ENCODE measurements at places on chromosomes 11 and 22. TPM values are rescaled to one million over a fixed set of nuclear protein-coding genes. Genes with fewer than 3 reads are reported as not detected.
A peak's percentile ranks its signal among the peaks of the same experiment; 100 is the strongest.

Gene KCTD14
- total RNA-seq: not detected

Gene ANKK1
- total RNA-seq: not detected

Gene CBLIF
- not detected for total RNA-seq

DNA sequence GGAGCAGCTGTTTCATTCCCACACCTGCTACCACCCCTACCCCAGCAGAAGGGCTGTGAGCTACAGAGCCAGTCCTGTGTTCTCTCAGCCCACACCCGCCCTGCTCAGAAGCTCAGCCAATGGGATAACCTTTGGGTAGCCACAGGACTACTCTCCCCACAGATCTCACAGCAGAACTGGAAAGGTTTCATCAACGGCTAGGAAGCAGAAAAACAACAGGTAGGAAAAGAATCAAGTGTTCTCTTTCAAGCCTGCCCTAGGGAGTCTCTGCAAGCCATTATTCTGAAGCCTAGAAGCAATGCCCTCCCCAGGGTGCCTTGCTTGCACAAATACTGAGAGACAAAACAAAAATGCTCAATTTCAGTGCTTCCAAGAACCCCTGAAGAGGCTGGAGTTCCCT is 77.2 kb downstream of the TMPRSS5 start:
- DNase-seq: no peak

GRCh38 chr11:74443071-74443864 is 24.1 kb downstream of the KCNE3 start:
- DNase-seq: peak; percentile 33

GRCh38 chr11:67055812-67056211 is 835 bp upstream of the RHOD start:
- DNase-seq: no peak

DNA sequence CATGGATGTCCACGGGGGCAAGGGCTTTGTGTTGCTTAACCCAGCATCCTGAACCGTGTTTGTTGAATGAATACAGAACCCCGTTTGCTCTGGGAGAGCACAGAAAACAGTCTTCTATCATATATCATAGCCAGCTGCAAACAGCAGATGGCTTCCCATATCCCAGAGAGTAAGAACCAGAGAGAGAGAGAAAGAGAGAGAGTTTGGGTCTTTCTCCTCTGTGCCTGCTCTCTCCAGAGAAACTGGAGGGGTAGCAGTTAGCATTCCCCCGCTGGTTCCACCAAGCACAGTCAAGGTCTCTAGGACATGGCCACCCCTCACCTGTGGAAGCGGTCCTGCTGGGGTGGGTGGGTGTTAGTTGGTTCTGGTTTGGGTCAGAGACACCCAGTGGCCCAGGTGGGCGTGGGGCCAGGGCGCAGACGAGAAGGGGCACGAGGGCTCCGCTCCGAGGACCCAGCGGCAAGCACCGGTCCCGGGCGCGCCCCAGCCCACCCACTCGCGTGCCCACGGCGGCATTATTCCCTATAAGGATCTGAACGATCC is 440 bp upstream of the TIMP3 start:
- DNase-seq: no peak

- no peak for DNase-seq
Observed at GRCh38 chr11:62666259-62666926, 1.3 kb downstream of the CSKMT start.
